ENCODE measurements at places on chromosomes 2 and 18. TPM values are rescaled to one million over a fixed set of nuclear protein-coding genes. Genes with fewer than 3 reads are reported as not detected.

GRCh38 chr2:80091237-80091636, 213.3 kb downstream of the LRRTM1 start:
- DNase-seq: no peak

IL37 gene
- not detected for total RNA-seq

- DNase-seq: no peak
Observed at GRCh38 chr2:53268086-53268485, 499.5 kb upstream of the CHAC2 start.

DNA sequence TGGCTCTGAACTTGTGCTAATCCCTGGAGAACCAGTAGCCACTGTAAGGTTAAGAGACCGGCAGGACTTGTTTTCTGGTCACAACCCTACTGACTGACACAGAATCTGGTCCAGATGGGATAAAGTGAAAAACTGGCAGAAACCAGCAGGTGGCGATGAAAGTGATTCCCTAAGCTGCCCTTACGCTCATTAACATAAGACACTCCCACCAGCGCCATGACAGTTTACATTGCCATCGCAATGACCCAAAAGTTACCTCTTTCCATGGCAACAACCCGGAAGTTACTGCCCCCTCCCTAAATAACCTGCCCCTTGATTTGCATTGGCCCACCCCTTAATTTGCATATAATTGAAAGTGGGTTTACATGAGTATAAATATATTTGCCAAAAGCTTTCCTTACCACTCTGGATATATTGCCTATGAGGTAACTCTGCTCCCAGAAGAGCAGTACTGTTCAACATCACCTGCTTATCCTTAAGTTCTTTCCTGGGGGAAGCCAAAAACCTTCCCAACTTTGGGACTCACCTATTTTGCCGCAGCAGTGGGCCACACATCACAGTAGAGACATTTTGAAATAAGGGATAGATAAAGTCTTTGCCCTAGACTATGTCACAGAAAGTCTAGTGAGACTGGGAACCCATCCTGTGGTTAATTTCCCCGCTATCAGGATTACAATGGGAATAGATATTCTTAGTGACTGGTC, 35.8 kb upstream of the AFF3 start:
- no peak for DNase-seq

DNA sequence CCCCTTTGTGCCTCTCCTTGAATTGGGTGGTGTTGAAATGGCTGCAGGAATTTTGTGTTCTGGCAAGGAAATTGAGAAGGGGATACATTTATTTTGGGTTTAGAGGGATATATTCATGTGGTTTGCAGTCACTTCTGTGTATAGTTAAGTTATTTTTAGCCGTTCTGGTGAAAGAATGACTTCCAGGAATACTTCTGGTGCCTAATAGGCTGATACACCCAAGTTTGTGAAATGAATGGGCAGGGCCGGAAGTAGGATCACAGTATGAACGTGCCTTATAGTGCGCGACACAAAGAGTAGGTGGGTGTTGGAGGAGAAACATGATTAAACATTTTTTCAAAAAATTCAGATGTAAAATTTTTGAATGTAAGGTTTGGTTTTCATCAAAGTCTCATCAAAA, 168.6 kb upstream of the ATP5MC3 start:
- DNase-seq: no peak

NEU2 gene
- not detected for total RNA-seq

MERTK gene
- 5.0 TPM for total RNA-seq

Data from Right ventricle myocardium superior (tissue), 1 donor.